Suppressor macrophage (primary cell): ENCODE measurements at places on chromosomes 2 and 18.

GRCh38 chr2:35298493-35298892 lies 1057.1 kb upstream of the CRIM1 start:
- DNase-seq: no peak

DNA sequence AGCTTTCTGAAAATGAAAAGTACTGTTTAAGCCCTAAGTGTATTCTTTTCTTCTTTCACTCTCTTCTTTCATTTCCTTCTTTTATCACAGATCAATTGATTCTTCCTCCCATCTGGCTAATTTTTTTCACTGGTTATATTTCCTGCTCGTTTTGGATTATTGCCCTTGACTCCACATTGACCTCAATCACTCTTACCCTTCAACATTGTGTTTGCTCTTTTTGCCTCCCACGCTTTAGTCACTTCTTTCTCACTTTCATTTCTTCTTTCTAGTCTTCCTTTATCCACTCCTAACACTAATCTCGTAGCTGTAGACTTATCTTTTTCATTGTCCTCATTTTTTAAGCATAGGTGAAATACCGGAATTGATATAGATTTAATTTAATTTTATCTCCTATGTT lies 320.3 kb upstream of the VRK2 start:
- DNase-seq: no peak

- DNase-seq: no peak
These were observed 24.1 kb downstream of the FAM228B start for GRCh38 chr2:24147364-24147763.

DNA sequence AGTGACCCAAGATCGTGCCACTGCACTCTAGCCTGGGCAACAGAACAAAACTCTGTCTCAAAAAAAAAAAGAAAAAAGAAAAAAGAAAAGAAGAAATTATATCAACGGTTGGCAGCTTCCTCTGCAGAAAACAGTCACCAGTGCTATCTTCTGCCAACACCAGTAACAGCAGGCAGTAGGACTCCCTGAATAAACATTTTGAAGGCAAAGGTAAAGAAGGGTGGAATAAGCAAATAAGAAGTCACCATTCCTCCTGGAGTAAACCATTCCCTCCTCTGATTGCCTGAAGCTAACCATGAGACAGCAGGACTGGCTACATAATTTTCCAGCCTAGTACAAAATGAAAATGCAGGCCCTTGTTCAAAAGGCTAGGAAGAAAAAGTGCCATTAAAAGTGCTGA lies 9.0 kb upstream of the RNF103 start:
- DNase-seq: no peak

DNA sequence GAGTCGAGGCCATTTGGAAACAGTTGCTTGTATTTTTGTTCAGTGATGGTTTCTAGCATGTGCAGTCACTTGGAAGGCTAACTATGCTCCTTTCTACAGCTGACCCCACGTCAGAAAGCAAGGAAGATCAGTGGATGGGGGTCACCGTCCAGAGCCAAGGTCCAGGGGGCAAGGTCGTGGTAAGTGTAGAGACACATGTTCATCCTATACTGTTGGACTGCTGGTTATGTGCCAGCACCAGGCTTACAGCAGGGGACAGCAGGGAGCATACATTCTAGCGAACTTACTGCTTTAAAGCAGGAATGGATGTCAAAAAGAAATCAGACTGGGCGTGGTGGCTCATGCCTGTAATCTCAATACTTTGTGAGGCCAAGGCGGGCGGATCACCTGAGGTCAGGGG lies 40.0 kb downstream of the ITGA6 start:
- DNase-seq: no peak

DNA sequence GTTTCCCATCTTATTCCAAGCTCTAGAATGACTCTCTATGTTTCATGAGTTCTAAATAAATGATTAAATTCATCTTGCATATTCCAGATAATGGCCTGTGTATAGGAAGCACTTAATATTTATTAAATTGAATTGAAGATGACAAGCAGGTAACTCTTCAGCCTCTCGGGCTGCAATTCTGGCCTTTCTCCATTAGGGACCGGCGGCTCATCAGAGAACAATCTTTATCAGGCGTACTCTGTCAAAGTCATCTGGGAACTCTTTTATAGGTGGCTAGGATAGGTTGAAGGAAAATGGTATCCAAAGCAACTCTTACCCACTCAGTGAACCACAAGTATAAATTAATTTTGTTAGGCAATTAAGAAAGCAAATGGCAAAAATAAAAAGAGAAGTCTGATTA lies 308.5 kb downstream of the NOL4 start:
- no peak for DNase-seq

DNA sequence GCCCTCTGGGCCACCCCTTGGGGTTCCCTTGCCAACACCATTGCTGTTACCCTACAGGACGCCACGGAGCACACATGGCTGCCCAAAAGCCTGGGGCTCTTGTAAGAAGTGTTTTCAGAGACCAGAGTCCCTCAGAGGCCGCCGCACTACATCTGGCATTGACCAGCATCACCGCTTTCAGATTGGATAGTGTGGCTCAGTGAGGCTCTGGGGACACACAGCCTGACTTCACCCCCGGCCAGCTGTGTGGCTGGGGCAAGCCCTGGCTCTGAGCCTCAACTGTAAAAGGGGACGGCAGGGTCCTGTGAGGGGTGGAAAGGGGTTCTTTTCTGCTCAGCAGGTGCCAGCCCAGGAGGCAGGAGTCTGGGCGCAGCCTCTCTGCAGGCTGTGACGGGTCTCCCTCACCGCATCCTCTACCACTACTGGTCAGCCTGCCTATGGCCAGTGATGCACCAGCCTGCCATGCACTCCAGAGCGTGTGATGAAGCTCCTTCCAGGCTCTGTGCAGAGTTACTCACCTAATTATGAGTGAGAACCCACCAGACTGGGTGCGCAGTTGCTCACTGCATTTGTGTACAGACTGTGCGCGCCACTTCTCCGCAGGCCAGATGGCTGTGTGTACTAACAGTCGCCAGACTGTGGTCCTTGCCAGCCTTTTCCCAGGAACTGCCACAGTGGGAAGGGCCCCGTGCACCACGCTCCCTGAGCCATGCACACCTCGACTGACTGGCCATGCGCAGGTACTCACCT lies 10.7 kb upstream of the OTOF start:
- DNase-seq: no peak

GRCh38 chr2:130892793-130893785 lies 56.4 kb downstream of the ARHGEF4 start:
- DNase-seq: no peak

GRCh38 chr2:197097578-197098366 lies 171.3 kb upstream of the PGAP1 start:
- no peak for DNase-seq

DNA sequence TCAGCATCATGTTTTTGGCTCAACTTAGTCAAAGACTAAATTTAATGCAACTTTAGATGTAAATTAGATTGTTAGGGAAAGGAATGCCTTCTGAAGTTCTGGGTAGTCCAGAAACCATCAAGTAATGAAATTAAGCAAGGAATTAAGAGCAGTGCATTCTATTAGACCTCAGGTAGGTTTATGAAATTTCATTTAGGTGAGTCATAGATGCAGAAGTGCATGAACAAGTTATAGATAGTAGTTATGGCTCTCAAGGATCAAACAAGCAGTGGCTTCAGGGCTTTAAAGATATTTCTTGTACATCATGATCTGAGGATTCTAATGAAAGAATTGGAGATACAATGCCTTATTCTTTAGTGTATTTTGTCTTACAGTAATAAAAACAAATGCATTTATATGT lies 25.4 kb upstream of the SPOPL start:
- no peak for DNase-seq

- no peak for DNase-seq
These were observed 72.3 kb upstream of the EFEMP1 start for GRCh38 chr2:55995902-55996301.

- no peak for DNase-seq
These were observed 44.1 kb downstream of the NCK2 start for GRCh38 chr2:105788670-105789290.

DNA sequence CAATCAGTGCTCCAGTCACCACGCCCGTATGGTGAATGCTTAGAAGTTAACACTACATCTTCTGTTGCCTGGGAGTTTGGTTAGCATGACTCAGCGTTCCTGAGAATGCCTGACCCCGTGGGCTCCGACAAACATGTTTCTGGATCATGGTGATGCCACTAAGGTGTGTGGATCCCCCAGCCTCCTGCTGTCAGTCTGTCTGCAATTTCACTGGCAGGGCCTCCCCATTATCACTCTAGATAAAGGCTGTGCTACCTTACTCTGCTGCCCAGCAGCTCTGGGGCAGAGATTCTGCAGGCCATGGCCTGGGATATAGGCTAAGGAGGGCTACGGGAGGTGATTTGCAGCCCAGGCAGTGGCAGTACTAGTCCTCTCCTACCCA lies 66.0 kb downstream of the STPG4 start:
- no peak for DNase-seq

DNA sequence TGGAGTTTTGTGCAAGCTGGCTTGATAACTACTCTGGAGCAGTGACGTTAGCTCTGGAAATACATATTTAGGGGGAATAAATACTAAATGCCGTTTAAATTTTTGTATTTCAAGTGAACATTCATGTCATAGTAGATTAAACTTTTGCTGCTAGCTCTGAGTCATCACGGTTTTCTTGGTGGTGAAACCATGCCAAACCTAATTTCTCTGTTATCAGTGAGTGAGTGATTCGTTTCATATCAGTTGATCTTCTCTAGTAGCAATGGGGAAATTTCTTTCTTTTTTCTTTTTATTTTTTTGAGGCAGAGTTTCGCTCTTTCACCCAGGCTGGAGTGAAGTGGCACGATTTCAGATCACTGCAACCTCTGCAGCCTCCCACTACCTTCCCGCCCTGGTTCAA lies 211.1 kb downstream of the PTPRM start:
- DNase-seq: no peak

- DNase-seq: peak; percentile 58
These were observed 19.9 kb downstream of the SH2D6 start for GRCh38 chr2:85438201-85439024.

- DNase-seq: no peak
These were observed at the start of gene LAMA1 for GRCh38 chr18:7117390-7118355. TSS of gene LAMA1 (minus strand) at chr18:7117797. CDS start at chr18:7117720, 77 bp downstream.

DNA sequence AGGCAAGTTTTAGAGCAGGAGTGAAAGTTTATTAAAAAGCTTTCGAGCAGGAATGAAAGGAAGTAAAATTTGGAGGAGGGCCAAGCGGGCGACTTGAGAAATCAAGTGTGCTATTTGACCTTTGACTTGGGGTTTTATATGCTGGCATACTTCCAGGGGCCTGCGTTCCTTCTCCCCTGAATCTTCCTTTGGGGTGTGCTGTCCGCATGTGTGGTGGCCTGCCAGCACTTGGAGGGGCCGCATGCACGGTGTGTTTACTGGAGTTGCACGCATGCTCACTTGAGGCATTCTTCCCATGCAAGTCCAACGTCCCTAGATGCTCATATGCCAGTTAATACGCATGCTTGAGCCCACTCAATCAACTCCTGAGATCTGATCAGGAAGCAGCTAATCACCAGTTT lies 78.3 kb upstream of the MAP4K4 start:
- DNase-seq: peak; percentile 85

DNA sequence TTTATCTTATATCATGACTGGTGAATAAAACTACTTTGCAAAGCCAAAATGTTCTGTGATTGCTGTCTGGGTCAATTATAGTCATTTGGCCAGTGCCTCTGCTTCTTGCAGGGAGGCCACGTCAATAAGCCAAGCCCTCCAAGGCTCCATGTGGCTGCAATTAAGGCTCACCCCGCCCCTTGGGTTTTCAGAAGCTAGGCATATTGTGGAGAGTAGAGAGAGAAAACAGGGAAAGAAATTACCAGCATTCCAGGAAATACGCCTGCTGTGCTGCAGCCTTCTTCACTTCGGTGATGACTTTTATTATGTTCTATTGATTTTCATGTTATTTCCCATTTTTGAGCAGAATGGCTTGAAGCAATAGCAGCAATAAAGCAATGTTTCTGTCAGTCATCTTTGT lies 319.7 kb downstream of the SOX11 start:
- no peak for DNase-seq

DNA sequence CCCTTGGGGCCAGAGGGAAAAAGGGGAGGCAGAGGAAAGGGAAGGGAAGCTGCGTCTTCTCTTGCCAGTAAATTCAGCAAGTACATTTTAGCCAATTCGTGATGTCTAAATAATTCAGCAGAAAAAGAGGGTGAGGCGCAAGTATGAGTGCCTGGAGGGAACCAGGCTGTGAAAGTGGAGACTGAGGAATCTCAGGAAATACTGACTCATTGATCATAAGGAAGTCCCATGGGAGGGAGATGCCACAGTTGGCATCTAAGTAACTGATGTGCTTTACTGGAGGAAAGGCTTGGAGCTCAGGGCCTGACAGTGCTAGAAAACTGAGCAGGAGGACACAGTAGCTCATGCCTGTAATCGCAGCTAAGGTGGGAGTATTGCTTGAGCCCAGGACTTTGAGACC lies 31.1 kb downstream of the KIF5C start:
- no peak for DNase-seq

DNA sequence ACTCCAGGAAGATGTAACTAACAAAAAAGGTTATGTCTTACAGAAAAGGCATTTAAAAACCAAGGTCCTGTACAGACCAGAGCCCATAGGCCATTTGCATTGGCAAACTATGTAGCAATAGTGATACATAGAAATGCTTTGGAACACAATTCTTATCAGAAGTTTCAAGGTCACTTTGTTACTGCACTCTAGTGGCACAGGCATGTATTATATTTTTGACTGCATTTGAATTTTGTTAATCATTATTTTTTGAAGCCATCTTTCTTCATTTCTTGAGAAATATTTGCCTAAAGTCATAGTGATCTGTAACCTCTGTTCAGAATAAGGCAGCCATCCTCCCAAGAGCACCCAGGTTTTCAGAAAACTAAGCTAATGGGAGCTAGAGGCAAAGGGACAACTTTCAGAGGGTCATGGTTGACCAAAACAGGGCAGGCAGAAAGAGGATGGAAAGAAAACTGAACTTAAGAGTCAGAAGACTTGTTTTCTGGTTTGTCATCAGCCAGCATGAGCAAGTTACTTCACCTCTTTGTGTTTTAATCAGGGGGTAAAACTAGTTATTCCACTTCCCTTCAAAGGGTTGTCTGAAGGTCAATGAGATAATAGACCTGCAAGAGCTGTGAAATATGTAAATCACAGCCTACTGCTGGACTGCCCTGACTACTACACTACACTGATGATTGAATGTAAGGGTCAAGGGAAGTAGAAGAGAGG lies 41.5 kb downstream of the SLC38A11 start:
- peak; percentile 69 for DNase-seq

- DNase-seq: no peak
These were observed 29.7 kb upstream of the FAHD2A start for GRCh38 chr2:95372845-95373244.
